EH (cell line): ENCODE measurements at places on chromosomes 3 and 15.

- DNase-seq = peak; percentile 52
Measured at GRCh38 chr3:196513697-196514349, 1.3 kb downstream of the SMCO1 start.

DNA sequence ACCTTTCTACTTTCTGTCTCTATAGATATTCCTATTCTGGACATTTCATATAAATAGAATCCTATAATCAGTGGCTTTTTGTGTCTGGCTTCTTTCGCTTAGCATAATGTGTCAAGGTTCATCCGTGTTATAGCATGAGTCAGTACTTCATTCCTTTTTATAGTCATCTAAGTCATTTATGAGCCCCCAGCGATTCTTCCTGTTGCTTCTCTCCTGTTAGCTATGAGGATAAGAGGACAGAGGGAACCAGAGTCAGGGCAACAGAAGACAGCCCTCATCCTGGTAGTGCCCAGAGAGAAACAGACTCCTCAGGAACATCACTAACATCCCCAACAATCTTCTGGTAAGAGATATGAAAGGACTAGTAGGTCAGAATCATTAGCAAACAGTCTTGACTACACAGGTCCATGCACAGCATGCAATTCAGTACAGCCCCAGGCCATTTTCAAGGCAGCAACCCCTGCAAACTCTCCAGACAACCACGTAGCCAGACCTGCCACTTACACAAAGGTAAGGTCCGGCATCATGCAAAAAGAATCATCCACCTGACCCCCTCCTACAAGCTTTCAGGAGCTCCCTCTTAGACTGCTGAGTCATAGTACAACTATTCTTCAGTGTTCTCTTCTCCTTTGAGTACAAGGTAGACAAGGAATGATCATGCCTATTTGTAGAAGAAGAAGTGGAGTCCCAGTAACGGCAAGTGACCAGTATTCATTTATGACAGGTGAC, 91.5 kb downstream of the MYLK start:
- DNase-seq = peak; percentile 91

DNA sequence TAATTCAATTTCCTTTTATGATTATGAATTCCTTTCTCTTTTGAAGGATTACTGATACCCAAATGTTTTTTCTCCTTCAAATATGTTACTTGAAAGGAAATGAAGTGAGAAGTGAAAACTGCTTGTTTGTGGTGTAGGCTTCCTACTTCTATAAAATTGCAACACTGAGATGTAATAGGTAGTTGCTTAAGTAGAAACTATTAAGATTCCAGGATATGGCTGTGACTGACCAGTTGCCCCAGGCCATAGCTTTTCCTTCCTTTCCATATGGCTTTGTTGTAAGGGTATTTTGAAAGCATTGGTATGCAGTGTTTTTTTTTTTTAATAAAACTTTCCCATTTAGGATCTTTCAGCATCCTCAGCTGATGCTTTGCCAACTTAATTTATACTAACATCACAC, 28.5 kb downstream of the DNAJC13 start:
- DNase-seq = peak; percentile 94

GRCh38 chr15:93087825-93088199, 1.2 kb downstream of the RGMA start:
- peak; percentile 30 for DNase-seq

DNA sequence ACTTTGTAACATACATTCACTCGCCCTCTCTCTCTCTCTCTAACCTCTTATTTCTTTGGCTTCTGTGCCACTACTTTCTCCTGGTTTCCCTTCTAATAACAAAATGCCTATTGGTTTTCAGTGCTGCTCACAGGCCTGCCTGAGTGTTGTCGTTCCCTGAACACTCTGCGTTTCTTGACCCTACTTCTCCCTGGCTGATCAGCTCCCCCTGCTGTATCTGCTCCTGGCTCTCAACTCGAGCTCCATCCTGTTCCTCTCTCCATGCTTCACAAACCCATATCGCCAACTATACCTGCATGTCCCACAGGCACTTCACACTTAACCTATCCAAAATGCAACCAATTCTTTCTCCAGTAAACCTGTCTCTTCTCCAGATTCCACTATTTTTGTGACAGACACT, 111.4 kb downstream of the OPA1 start:
- DNase-seq = no peak

DNA sequence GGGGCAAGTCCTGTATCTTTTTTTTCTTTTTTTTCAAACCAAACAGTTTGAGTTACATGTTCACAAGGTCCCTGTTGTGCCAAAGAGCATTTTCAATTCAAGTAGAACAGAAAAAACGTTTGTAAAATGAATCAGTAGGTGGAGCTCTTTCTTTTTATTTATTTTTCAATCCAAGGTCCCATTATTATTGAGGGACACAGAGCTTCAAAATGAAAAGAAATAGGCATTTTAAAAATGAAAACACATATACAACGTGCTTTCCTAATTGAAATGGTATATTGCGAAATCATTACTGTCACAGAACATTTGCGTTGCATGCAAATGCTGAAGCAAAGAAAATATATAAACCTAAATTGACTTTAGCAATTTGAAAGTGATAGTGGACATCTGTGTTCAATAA, 711.0 kb downstream of the MECOM start:
- DNase-seq = peak; percentile 11

DNA sequence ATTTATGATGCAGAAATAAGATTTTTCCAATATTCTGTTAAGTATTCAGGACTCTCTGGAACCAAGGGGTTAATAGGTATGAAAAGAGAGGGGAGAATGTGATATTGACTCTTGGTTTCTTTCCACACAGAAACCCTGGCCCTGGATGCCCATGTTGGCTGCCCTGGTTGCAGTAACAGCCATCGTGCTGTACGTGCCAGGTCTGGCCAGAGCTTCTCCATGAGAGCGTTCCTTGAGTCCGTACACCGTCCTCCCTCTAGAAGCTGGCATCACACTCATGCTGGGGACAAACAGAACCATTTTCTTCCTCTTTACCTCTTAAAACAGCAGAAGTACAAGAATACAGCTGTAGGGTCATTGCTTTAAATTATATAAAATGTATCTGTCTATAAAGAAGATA, 81.1 kb upstream of the FLNB start:
- no peak for DNase-seq

DNA sequence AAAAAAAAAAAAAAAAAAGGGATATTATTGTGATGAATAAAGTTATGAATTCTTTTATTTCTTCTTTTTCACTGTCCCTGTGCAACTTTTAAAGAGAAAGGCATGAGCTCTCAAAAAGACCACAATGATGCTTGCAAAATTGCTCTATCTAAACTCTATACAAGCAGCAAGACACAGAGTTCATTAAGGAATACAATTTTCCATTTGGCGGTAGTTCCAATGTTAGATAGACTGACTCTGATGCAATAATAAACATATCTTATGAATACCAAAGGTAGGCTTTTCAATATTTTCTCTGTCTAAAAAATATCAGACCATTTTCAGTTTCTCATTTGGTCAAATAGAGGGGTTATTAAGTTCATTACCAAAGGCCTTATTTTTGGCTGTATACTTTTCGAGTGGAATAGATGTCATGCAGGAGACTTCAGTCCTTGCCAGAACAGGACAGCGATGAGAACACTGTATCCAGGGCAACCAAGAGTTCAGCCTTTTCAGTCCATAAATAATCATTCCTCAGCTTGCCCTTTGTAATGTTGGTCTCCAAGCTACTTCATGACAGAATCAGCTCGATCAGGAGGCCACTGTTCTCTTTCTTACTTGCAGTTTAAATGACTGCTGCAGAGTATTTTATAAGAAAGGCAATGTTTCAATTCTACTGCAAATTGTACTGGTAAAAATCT, 162.9 kb upstream of the FAM3D start:
- DNase-seq = no peak

GRCh38 chr15:75033809-75034208, 10.4 kb downstream of the PPCDC start:
- no peak for DNase-seq

DNA sequence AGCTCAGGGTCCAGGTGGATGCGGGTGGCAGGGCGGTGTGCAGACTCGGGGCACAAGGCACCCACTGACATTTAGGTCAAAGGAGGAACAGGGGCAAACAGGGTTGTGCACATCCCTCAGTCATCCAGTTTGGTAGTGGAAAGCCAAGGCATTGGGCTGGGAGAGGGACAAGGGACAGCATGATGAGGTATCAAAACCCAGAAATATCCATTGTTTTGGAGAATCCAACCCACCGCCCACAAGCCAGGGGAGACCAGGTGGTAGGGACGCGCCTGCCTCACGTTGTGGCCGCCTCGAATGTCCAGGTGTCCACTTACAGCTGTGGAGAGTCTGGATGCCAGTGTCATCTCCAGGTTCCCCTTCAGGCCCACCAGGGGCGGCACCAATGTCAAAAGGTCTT, 33.3 kb downstream of the SLC41A3 start:
- no peak for DNase-seq

GRCh38 chr3:149771652-149772271, 19.5 kb upstream of the COMMD2 start:
- DNase-seq = peak; percentile 54

DNA sequence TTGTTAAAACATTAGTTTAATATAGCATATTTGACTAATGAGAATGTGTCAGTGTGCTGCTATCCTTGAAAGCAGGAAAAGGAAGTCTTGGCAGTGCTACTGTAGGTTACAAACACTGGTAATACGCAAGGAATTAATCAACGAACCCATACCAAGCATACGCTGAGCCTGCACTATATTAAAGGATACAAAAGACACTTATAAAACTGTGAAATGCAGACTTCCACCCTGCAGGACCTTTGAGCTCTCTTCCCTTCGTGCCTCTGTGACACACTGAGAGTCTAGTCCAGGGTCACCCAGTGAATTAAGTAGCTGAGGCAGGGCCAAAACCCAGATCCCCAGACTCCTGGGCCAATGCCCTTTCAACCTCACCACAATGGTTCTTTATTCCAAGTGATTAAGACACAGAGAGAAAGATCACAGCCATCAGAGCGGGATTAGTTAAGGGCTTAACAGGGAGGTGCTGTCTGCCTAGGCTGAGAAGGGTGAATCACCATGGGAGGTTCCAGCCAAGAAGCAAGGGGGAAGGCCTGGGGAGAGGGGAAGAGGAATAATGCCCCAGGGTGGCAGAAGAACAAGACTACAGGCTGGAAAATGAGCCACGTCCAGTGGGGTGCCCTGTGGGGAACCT, 6.8 kb downstream of the ANXA2 start:
- peak; percentile 92 for DNase-seq

GRCh38 chr3:139832998-139833397, 102.0 kb upstream of the CLSTN2 start:
- DNase-seq = no peak

DNA sequence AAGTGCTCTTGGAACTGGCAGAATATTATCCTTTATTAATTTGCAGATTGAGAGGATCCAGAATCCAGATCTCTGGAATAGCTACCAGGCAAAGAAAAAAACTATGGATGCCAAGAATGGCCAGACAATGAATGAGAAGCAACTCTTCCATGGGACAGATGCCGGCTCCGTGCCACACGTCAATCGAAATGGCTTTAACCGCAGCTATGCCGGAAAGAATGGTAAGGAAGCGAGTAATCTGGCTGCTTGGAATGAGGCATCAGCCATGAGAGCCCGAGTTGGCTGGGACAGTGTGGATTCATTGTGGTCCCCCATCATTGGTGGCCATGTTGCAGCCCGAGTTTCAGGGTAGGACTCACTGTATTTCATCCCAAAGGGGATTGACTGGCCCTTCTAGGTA, 47.1 kb downstream of the PARP14 start:
- no peak for DNase-seq

DNA sequence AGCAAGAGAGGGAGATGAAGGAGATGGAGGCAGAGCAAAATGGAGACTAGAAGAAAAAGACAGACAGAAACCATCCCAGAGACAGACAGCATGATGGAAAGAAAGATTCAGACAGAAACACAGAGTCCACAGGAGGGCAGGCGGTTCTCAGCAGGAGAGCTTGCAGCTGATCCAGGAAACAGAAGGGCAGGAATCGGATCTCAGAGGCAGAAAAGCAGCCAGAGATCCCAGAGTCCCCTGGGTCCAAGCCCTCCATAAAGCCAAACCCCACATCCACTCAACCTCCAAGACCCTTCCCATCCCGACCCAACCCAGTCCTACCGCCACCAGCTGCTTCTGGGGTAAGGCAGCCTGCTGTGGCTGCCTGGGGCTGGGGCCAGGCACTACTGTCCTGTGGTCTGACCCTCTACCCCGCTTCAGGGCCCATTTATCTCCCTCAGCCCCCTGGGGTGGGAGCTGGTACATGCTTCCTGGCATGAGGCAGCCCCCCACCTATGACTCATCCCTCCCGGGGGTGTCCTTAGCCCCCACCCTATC, at the start of gene UCN2:
TSS of gene UCN2 (minus strand) at position 400 of the 537 bp plus-strand sequence. CDS start 657 bp downstream, outside the sequence.
- peak; percentile 54 for DNase-seq

GRCh38 chr3:43021186-43021585, 42.1 kb downstream of the GASK1A start:
- no peak for DNase-seq

GRCh38 chr3:150789451-150789850, 26.5 kb upstream of the SIAH2 start:
- no peak for DNase-seq

- peak; percentile 98 for DNase-seq
Measured at GRCh38 chr3:117036259-117036799, 326.8 kb downstream of the TUSC7 start.

DNA sequence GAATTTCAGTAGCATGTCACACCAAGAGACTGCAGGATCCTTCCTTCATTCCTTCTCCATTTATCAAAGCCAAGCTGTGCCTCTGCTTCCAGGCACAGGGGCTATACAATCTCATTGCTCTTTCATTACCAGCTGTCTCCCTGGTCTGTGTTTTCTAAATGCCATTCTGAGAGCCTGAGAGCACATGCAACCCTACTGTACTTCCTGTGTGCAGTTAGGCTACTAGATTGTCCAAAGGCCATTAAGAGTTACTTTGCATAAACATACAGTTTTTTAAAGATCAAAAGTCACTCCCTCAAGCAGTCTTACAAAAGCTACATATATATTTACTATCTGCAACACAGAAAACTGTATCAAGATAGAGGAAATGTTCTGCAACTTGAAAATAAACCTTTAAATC, 110.1 kb downstream of the CFAP44 start:
- no peak for DNase-seq

DNA sequence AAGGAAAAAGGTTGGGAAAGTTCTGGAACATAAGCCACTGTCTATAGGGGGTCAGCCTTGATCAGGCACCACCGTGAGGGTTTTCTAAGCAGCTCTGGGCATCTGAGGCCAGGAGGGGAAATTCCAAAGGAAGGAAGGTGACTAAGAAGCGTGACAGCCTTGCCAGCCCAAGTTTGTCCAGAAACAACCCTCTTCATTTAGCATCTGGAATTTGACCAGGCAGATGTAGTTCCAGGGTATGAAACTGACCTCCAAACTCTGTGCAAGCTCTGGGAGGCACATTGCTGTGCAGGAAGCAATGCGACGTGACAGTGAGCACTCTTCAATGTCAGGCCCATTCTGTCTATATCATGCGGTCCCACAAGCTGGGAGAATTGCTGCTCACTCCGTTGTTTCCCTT, 85.4 kb upstream of the TPM1 start:
- peak; percentile 53 for DNase-seq
